ENCODE measurements at places on chromosomes 2 and 18.

- no peak for DNase-seq
These were observed 18.5 kb downstream of the TRAK2 start for GRCh38 chr2:201432621-201433393.

DNA sequence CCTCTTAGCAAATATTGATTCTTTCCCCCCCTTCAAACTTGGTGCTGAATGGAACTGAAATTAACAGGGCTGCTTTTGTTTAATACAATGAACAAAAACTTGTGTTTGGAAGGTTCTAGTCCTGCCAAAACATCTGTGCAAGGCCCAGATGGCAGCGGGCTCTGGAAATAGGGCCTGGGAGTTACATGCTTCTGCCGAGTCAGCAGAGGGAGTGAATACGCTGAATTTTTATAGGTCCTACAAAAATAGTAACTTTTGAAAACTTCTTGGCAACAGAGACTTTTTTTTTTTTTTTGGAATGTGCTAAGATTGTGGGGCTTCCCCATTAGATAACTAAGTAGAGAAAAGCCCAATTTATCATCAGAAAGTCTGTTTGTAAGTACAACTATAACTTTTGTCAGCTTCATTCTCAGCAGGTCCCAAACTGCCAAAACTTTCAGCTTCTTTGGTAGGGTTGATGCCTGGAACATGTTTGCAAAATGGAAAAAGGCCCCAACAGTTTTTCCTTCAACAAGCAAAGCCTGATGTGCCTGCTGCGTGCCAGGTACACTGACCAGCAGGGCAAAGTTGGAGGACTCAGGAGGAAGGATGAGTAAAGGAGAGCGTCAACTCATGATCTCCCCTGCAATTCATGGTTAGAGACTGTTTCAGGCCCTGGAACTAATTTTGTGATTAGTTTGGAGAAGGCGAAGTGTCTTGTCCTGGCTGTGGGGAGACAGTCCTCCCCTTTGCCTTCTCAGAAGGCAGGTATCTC, 45.1 kb upstream of the HDAC4 start:
- DNase-seq, result no peak

GRCh38 chr2:118049816-118050140, 35.9 kb upstream of the CCDC93 start:
- no peak for DNase-seq

- no peak for DNase-seq
These were observed 1160.8 kb downstream of the DPP10 start for GRCh38 chr2:115603285-115603684.

DNA sequence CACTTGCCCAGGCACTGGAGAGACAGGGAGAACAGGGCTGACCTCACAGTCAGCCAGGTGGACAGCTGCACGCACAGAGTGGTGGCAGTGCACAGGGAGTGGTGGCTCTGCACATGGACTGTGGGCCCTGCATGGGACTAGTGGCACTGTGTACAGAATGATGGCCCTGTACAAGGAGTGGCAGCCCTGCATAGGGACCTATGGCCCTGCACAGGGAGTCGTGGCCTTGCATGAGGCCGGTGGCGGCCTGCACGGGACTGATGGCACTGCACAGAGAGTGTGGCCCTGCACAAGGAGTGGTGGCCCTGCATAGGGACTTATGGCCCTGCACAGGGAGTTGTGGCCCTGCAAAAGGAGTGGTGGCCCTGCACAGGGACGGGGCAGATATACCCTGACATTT, 19.1 kb upstream of the STEAP3 start:
- no peak for DNase-seq

Data from CD4-positive, alpha-beta T cell treated with Interleukin-15 for 1 hour (primary cell).